ENCODE measurements at places on chromosomes 4 and X. TPM values are rescaled to one million over a fixed set of nuclear protein-coding genes. Genes with fewer than 3 reads are reported as not detected.

The EVC2 gene
- polyA plus RNA-seq, result not detected

The RAB41 gene
- polyA plus RNA-seq, result not detected

The RAI2 gene
- polyA plus RNA-seq, result not detected

The FAM9C gene
- polyA plus RNA-seq, result not detected

The CXCL3 gene
- polyA plus RNA-seq, result not detected

The CHIC1 gene
- polyA plus RNA-seq, result 0.71 TPM

The INTU gene
- polyA plus RNA-seq, result not detected

The COL4A6 gene
- not detected for polyA plus RNA-seq

The STEEP1 gene
- 5.5 TPM for polyA plus RNA-seq

The PNMA5 gene
- not detected for polyA plus RNA-seq

The STBD1 gene
- polyA plus RNA-seq, result 0.91 TPM

The GPR34 gene
- polyA plus RNA-seq, result 2.8 TPM

The MAGEB1 gene
- polyA plus RNA-seq, result not detected

The SEC31A gene
- 150 TPM for polyA plus RNA-seq

The SLC9A6 gene
- polyA plus RNA-seq, result 13.2 TPM

The VCX3A gene
- polyA plus RNA-seq, result not detected

The HS3ST1 gene
- not detected for polyA plus RNA-seq

The RHOXF1 gene
- polyA plus RNA-seq, result not detected

The CCDC160 gene
- not detected for polyA plus RNA-seq

The TEX11 gene
- not detected for polyA plus RNA-seq

The PCDH11X gene
- not detected for polyA plus RNA-seq

The UPF3B gene
- 2.2 TPM for polyA plus RNA-seq

The AKAP14 gene
- not detected for polyA plus RNA-seq

The CTAG1B gene
- polyA plus RNA-seq, result not detected

The F11 gene
- not detected for polyA plus RNA-seq

The VSIG4 gene
- not detected for polyA plus RNA-seq

The RASL11B gene
- 0.37 TPM for polyA plus RNA-seq

The FAM184B gene
- not detected for polyA plus RNA-seq

The CPXCR1 gene
- polyA plus RNA-seq, result not detected

The NRK gene
- not detected for polyA plus RNA-seq

The CNKSR2 gene
- polyA plus RNA-seq, result 0.34 TPM

The BANK1 gene
- polyA plus RNA-seq, result 1.4 TPM

The DDIT4L gene
- not detected for polyA plus RNA-seq

The AMELX gene
- not detected for polyA plus RNA-seq

The ETDA gene
- not detected for polyA plus RNA-seq

The TMSB15B gene
- polyA plus RNA-seq, result 6.8 TPM

The GIMD1 gene
- not detected for polyA plus RNA-seq

The TMEM271 gene
- not detected for polyA plus RNA-seq

The TSPAN6 gene
- polyA plus RNA-seq, result not detected

The SLC2A9 gene
- 2.3 TPM for polyA plus RNA-seq

The MAGEA3 gene
- polyA plus RNA-seq, result not detected

The GAGE12H gene
- not detected for polyA plus RNA-seq

The F8A2 gene
- polyA plus RNA-seq, result not detected

The LRCH2 gene
- polyA plus RNA-seq, result not detected

The LGI2 gene
- polyA plus RNA-seq, result not detected

The OFD1 gene
- polyA plus RNA-seq, result 22.6 TPM

The UGT2B15 gene
- not detected for polyA plus RNA-seq

The HADH gene
- 42.8 TPM for polyA plus RNA-seq

The NWD2 gene
- polyA plus RNA-seq, result not detected
